ENCODE measurements at places on chromosomes 6 and 20. TPM values are rescaled to one million over a fixed set of nuclear protein-coding genes. Genes with fewer than 3 reads are reported as not detected.

GRCh38 chr6:13674533-13675190 is 37.0 kb downstream of the RANBP9 start:
- H3K4me1 ChIP-seq = peaks cover 6% of the 10 kb centered on the region
- no peak for DNase-seq
- peaks cover 9% of the 10 kb centered on the region for H3K36me3 ChIP-seq

DNA sequence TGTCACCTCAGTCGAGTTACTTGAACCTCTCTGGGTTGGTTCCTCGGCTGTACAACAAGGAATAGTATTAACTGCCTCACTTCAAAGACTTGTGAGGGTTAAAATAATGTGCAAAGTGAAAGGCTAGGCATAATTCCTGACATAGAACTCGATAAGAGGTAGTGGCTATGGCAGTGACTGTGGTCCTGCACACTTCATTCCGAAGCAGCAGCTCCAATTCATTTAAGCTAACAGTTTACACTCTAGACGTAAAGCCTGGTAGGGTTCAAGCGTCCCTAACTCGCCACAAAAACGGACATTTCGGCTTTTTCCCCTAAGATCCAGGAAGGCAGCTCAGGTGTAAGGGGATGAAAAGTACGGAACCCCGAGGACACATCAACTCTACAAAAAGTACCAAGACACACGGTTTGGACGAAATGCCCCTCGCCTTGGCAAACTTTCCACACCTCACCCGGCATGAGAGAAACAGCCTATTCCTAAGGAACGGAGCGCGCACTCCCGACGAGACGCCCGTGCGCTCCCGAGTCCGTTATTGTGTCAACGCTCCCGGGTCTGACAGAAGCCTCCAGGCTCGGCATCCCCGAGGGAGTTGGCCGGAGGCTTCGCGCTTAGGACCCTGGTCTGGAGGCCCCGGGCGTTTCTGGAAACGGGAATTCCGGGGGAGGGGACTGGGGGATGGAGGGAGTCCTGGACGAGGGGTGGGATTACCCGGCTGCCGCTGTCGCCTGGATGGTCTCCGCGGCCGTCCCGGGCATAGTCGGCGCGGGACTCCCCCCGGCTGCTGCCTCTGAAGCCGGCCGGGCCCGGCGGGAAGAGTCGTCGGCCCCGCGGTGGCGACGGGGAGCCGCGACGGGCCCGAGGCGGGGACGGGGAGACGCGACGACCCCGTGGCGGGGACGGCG is 937 bp downstream of the ZNF318 start:
- H3K4me1 ChIP-seq = peaks cover 18% of the 10 kb centered on the region
- DNase-seq = peak; percentile 38
- peak overlapping the region; percentile 57 for H3K27ac ChIP-seq
- H3K4me3 ChIP-seq = peak overlapping the region; percentile 80

DNA sequence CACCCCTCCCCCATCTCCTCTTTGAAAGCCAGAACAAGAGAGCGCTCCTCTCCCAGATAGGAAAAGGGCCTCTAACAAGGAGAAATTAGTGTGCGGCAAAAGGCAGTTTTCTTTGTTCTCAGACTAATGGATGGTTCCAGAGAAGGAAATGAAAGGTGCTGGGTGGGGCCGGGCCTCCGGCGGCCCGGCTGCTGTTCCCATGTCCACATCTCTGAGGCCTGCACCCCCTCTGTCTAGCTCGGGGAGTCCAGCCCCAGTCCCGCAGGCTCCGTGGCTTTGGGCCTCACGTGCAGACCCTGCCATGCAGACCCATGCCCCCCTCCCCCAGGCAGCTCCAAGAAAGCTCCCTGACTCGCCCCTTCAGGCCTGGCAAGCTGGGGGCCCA is 35.8 kb upstream of the MRGBP start:
- no peaks in the 10 kb centered on the region for H3K4me1 ChIP-seq
- peaks cover 6% of the 10 kb centered on the region for H3K36me3 ChIP-seq
- DNase-seq = no peak
- no peak overlapping the region for H3K27ac ChIP-seq

DNA sequence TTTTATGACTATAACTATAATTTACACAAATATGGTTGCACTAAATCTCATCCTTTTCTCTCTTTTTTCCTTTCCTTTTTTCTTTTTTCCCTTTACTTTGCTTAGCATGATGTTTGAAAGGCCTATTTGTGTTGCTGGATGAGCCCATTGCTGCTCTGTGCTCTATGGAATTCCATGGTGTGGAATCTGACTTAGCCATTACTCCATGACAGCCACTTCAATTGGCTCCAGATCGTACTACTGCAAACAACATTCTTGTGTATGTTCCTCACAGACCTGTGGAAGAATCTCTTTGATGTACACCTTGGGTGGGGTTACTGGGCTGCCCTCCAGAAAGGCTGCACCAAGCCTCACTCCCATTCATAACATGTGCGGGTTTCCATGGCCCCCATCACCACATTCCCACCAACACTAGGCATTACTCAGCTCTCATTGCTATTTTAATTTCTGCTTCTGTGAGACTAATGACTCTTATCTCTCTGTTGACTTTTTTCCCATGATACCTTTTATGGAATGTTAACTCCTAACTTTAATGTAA is 979.0 kb downstream of the KIF16B start:
- no peak overlapping the region for H3K4me3 ChIP-seq
- no peaks in the 10 kb centered on the region for H3K4me1 ChIP-seq
- H3K36me3 ChIP-seq = no peaks in the 10 kb centered on the region
- no peak for DNase-seq

Gene DEFB132
- not detected for total RNA-seq

Gene BHLHE23
- not detected for total RNA-seq

All from MCF 10A (cell line).